ENCODE measurements at places on chromosomes 5 and 9.

DNA sequence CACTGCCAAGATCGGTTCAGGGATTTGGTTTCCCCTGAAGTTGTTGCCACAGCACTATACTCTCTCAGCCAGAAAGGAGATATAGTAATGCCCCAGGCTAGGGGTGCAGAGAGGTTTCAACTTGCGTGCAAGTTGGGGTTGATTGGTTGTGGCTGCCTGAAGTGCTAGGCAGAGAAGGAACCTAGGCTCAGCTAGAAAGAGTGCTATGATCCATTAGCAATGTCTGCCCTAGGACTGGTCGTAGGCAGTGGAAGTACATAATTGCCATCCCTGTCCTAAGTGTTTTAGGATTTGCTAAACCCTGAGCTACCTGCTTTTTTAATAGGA lies 136.6 kb upstream of the SMIM23 start:
- DNase-seq, result no peak

DNA sequence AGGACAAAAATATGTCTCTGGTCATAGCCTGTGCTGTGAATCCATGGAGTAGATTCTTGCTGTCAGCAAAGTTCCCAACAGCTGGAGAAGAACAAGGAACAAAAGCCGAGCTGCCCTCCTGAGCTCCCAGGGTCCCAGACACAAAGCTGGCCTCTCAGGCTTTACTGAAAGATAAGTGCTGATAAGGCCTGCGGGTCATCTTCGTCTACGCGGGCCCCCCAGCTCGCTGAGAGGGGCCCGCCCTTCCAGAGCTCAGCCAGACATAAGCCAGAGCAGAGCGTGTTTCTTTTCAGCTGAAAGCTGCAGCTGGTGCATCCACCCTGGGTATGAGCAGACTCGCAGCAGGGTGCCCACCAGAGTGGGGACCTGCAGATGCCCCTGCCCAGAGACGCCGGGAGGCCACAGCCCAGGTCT lies 84.7 kb downstream of the HSD17B3 start:
- no peak for DNase-seq

DNA sequence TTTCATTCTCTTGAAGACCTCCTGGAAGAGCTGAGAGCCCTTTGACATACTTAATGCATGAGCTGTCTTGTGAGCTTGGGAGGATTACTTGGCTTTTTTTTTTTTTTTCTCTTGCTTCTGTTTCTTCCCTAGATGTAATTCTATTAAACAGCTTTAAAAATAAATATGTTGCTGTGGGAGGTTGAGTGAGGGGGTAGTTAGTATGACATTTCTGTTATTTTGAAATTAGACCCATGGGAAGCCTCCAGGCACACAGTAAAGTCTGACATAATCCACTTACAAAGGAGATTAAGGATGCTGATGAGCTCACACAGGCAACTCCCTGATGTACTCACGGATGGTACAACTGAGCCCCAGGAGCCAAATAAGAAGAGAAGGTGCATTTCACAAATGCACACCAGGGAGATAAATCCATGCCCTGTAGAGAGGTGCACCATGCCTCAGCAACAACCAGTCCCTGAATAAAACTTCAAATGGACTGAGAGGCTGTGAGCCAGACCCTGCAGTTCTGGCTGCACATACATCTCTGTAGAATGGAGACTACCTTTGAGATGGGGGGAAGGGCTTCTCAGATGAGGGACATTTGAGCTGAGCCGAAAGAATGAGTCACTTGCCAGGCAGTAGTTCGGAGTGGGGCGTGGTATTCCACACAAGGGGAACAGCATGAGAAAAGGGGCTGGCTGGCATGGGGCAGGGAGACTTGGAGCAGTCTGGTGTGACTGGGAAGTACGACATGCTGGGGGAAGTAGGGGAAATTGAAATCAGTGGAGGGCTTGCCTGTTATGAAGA lies 68.7 kb downstream of the ACTL7B start:
- no peak for DNase-seq

DNA sequence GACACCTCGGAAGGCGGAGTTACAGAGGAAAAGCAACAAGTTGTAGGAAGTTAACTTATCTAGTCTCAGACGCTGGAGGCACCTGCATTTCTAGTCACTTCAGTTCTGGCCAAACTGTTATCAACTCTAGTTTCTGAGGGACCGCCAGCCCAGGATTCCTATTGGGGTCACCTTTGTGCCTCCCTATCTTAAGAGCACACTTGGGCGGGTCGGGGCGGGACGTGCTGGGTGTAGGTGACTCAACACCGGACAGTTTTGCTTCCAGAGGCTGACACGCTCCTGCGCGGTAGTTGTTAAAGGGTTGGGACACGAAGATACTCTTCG lies 679 bp upstream of the KDM4C start:
- DNase-seq, result peak; percentile 28

DNA sequence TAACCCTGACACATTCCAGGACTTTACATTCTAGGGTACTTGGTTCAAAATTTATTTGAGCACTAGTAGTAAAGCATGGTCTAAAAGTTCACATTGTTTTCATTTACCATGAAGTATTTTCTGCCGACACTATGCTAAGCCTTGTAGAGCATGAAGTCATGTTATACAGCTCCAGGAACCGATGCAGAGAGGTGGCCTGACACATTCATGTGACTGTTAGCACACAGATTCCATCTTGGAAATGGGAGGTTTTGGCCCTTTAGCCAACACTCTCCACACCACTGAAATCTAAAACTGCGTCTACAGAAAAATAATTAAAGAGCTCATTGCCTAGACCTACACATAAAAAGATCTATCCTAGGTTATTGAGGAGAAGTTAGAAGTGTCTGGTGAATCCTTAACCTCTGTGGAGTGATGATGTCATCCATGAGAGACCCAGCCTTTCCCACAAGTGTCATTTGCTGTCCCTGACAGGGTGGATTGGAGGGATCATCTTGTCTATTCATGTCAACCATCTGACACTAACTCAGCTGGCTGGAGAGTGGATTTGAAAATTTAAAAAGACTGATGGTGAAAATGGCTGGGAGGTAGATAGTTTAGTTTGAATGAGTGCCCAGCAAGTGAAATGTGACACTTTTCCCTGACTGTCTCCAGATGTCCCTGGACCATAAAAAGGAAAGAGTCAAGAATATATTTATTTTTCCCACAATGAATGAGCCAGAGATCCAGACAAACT lies 1.3 kb downstream of the RANBP3L start:
- no peak for DNase-seq
